ENCODE measurements at places on chromosomes 7 and 10. TPM values are rescaled to one million over a fixed set of nuclear protein-coding genes. Genes with fewer than 3 reads are reported as not detected.

DNA sequence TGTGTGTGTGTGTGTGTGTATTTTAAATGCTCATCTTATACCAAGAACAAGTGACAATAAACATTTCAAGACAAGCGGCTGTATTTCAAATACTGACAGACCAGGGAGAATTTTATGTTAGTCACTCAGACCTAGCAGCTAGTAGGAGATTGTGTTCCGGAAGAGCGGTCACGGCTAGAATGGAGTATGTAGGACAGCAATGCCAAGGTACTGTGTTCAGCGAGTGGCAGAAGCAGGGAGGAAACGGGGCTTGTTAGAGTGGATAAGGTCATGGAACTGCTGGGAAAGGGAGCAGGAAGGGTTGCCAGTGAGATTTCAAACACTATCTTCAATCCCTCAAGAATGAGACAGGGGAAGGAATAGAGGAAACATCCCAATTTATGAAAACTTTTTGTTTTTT lies 260.5 kb upstream of the PITRM1 start:
- no peaks in the 10 kb centered on the region for H3K4me1 ChIP-seq
- H3K4me3 ChIP-seq = no peak overlapping the region
- H3K27ac ChIP-seq = peak overlapping the region; percentile 68

DNA sequence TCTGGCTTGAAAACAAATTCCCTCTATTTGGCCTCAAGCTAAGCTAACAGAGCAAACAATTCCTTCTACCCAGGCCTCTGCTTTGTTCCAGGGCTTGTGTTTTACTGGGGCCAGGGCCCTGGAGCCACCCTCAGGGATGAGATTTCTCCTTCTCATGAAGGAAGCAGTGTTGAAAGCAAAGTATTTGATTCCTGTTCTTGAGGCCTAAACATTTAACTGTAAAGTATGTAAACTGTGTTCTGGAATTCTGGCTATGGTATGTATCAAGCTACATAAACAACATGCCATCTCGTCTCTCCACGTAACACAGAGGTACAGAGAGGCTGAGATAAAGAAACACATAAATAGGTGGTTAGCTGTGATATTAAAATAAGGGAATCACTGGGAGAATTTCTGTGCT lies 81.8 kb downstream of the HERPUD2 start:
- no peak overlapping the region for H3K27ac ChIP-seq
- no peaks in the 10 kb centered on the region for H3K4me1 ChIP-seq
- DNase-seq = no peak
- peaks cover 5% of the 10 kb centered on the region for H3K36me3 ChIP-seq
- no peaks in the 10 kb centered on the region for H3K27me3 ChIP-seq
- H3K4me3 ChIP-seq = no peak overlapping the region

GRCh38 chr7:157978766-157979165 lies 608.9 kb downstream of the PTPRN2 start:
- peak; percentile 70 for DNase-seq
- no peak overlapping the region for H3K4me3 ChIP-seq
- no peak overlapping the region for H3K27ac ChIP-seq
- H3K36me3 ChIP-seq = no peaks in the 10 kb centered on the region
- H3K27me3 ChIP-seq = no peaks in the 10 kb centered on the region

DNA sequence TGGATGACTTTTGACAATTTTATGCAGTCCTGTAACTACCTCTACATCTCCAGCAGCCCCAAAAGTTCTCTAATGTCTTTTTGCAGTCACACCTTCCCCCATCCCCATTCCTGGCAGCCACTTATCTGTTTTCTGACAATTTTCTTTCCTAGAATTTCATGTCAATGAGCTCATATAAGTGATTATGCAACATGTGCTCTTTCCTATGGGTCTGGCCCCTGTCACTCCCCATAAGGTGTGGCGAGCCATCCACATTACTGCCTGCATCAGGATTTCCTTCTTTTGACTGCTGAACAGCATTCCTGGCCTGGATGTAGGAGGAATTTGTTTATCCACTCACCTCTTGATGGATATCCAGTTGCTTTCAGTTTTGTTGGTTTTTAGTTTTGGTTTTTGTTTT lies 146.7 kb upstream of the MGMT start:
- no peaks in the 10 kb centered on the region for H3K36me3 ChIP-seq
- H3K4me1 ChIP-seq = no peaks in the 10 kb centered on the region
- H3K27ac ChIP-seq = no peak overlapping the region
- no peak for DNase-seq

DNA sequence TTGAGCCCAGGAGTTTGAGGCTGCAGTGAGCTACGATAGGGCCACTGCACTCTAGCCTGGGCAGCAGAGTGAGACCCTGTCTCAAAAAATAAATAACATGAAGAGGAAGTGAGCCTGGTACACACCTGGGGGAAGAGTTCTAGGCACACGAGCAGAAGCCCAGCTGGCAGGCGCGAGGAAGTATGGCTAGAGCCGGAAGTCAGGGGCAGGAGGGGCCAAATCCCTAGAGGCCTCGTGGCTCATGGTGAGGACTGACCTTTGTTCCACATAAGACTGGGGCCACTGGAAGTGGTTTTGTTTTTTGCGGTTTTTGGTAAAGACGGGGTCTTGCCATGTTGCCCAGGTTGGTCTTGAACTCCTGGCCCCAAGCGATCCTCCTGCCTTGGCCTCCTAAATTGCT lies 117.6 kb downstream of the HIP1 start:
- DNase-seq = peak; percentile 81
- peak overlapping the region; percentile 42 for H3K27ac ChIP-seq
- H3K4me3 ChIP-seq = no peak overlapping the region
- peaks cover 93% of the 10 kb centered on the region for H3K4me1 ChIP-seq
- H3K36me3 ChIP-seq = no peaks in the 10 kb centered on the region

DNA sequence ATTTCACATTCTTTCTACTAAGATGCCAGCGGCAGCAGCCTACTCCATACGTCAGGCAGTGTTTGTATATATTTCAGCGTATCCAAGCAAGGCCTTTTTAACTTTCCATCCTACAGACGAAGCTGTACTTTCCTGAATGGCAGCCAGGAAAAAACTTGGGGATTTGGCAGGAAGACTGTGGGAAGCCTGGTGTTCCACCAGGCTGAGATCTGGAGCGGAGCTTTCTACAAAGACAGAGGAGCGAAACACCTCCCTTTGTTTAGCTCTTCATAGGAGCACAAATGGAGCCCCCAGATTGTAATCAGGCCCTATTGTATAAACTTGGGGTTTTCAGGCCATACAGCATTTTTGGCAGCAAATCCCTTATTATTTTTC lies 143.8 kb downstream of the TES start:
- DNase-seq = no peak
- H3K4me1 ChIP-seq = peaks cover 8% of the 10 kb centered on the region
- H3K4me3 ChIP-seq = no peak overlapping the region
- no peaks in the 10 kb centered on the region for H3K27me3 ChIP-seq
- peak overlapping the region; percentile 76 for H3K27ac ChIP-seq

- H3K4me3 ChIP-seq = no peak overlapping the region
- no peaks in the 10 kb centered on the region for H3K4me1 ChIP-seq
- H3K27me3 ChIP-seq = no peaks in the 10 kb centered on the region
- H3K27ac ChIP-seq = no peak overlapping the region
Observed at GRCh38 chr10:114802177-114802576, 19.4 kb upstream of the FHIP2A start.

GRCh38 chr7:123994449-123994848 lies 38.4 kb downstream of the TMEM229A start:
- H3K27me3 ChIP-seq = no peaks in the 10 kb centered on the region
- H3K27ac ChIP-seq = no peak overlapping the region
- no peaks in the 10 kb centered on the region for H3K36me3 ChIP-seq
- H3K4me3 ChIP-seq = no peak overlapping the region
- no peaks in the 10 kb centered on the region for H3K4me1 ChIP-seq
- no peak for DNase-seq

- no peak overlapping the region for H3K4me3 ChIP-seq
- no peak for DNase-seq
- H3K36me3 ChIP-seq = peaks cover 31% of the 10 kb centered on the region
Observed at GRCh38 chr10:48904861-48905260, 34.8 kb downstream of the LRRC18 start.

GRCh38 chr7:135206941-135207391 lies 4.4 kb downstream of the WDR91 start:
- no peak for DNase-seq
- H3K4me3 ChIP-seq = no peak overlapping the region
- H3K27me3 ChIP-seq = no peaks in the 10 kb centered on the region

DNA sequence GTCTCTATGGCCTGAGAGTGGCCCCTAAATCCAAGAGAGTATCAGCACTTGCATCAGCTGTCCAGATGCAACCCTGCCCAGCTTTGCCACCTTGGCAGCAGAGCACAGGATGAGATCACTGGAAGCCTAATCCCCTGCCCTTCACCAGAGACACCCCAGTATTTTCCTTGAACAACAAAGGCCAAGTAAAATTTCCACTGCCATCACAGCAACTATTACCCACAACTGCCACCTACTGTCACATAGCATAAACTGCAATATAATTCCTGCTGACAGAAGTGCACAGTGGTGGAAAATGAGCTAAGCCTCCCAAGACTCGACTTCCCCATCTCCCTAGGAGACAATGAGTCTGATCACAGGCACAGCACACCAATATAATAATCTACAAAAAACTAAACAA lies 462.8 kb upstream of the ZWINT start:
- H3K27me3 ChIP-seq = no peaks in the 10 kb centered on the region
- H3K36me3 ChIP-seq = no peaks in the 10 kb centered on the region
- DNase-seq = no peak
- no peaks in the 10 kb centered on the region for H3K4me1 ChIP-seq
- H3K27ac ChIP-seq = no peak overlapping the region
- no peak overlapping the region for H3K4me3 ChIP-seq

DNA sequence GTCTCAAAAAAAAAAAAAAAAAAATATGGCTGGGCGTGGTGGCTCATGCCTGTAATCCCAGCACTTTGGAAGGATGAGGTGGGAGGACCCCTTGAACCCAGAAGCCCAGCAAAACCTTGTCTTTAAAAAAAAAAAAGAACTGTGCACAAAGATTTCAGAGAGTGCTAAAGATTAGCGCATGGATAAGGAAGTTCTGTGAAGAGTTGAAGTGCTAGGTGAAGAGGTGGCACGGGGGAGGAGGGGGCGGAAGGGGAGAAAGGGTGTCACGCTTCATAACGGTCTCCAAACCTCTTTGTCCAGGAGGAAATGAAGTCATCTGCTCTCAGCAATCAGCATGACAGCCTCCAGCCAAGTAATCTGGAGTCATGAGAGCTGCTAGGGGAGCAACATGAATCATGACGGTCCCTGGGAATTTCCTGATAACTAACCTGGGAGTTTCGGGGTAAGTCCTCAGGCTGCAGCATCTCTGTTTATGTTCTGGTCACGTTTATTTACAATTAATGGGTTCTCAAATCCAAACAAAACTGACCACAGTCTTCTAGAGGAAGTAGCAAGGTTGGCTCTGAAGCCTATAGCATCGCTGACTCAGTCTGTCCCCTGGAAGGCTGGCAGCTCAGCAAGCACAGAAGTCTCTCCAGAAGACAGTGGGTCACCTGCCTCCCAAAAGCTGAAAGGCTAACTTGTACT lies 1.9 kb upstream of the PLAU start:
- H3K4me3 ChIP-seq = no peak overlapping the region
- no peak for DNase-seq
- peaks cover 8% of the 10 kb centered on the region for H3K27me3 ChIP-seq
- no peaks in the 10 kb centered on the region for H3K36me3 ChIP-seq
- H3K27ac ChIP-seq = peak overlapping the region; percentile 69

GRCh38 chr10:131418681-131419080 lies 107.2 kb upstream of the TCERG1L start:
- H3K4me3 ChIP-seq = no peak overlapping the region
- H3K27me3 ChIP-seq = no peaks in the 10 kb centered on the region
- DNase-seq = no peak
- H3K27ac ChIP-seq = no peak overlapping the region
- no peaks in the 10 kb centered on the region for H3K36me3 ChIP-seq

DNA sequence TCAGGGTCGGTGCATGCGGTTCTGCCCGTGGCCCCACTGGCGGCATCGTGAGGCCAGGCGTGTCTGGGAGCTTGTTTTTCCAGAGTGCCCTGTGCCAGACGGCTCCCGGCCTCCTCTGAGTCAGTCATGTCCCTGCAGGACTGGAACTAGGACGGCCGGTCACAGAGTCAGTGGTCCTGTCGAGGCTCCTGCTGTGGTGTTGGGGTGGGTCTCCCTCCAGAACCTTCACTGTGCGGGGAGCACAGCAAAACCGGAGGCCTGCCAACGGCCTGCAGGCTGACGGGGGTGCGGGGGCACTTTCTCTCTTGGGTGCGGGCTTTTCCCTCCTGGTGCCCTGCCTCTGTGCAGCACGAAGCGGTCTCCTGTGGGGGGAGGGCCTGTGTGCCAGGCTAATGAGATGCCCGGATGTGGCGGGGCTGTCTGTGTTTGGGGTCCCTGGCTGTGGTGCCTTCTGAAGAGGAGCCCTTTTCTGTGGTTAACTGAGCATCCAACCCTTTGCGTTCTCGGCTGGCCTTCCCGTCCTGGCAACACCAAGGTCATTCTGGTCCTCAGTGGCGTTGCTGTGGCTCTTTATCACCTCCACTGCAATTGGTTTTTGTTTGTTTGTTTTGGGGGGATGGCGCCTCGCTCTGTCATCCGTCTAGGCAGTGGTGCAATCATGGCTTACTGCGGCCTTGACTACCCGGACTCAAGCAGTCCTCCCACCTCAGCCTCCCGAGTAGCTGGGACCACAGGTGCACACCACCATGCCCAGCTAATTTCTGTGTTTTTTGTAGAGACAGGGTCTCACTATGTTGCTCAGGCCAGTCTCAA lies 8.0 kb downstream of the GET4 start:
- H3K27me3 ChIP-seq = no peaks in the 10 kb centered on the region
- DNase-seq = peak; percentile 72
- no peak overlapping the region for H3K4me3 ChIP-seq
- peaks cover 35% of the 10 kb centered on the region for H3K36me3 ChIP-seq
- peaks cover 40% of the 10 kb centered on the region for H3K4me1 ChIP-seq

GRCh38 chr10:99921948-99922347 lies 87.8 kb downstream of the DNMBP start:
- no peaks in the 10 kb centered on the region for H3K4me1 ChIP-seq
- no peak for DNase-seq
- no peaks in the 10 kb centered on the region for H3K27me3 ChIP-seq
- peaks cover 15% of the 10 kb centered on the region for H3K36me3 ChIP-seq
- H3K27ac ChIP-seq = no peak overlapping the region

GRCh38 chr10:95241533-95241932 lies 47.5 kb downstream of the ACSM6 start:
- H3K4me3 ChIP-seq = no peak overlapping the region
- DNase-seq = no peak
- H3K27me3 ChIP-seq = no peaks in the 10 kb centered on the region

Gene APBB1IP
- 21.8 TPM for polyA plus RNA-seq

Gene MRC1
- polyA plus RNA-seq = 9.9 TPM

Gene ZNF239
- 2.2 TPM for polyA plus RNA-seq

Gene THSD7A
- 0.33 TPM for polyA plus RNA-seq

Gene AKR1C3
- 5.7 TPM for polyA plus RNA-seq

Gene SYCE1
- polyA plus RNA-seq = 1.5 TPM

Gene UTF1
- polyA plus RNA-seq = 0.10 TPM

Gene HOXA4
- polyA plus RNA-seq = 3.6 TPM

Gene SFTPA1
- 0.30 TPM for polyA plus RNA-seq

Gene CAV2
- polyA plus RNA-seq = 20.4 TPM

Gene HYAL4
- polyA plus RNA-seq = not detected

Gene RASA4B
- polyA plus RNA-seq = 42.2 TPM

Gene ZNF655
- 34.5 TPM for polyA plus RNA-seq
